Astrocyte of the hippocampus (primary cell): ENCODE measurements at places on chromosomes 2 and 18.

GRCh38 chr18:26777351-26778053 lies 88.0 kb downstream of the AQP4 start:
- peak; percentile 62 for DNase-seq

GRCh38 chr2:237900891-237901831 lies 41.7 kb downstream of the RAMP1 start:
- DNase-seq, result no peak

- DNase-seq, result peak; percentile 47
Measured at GRCh38 chr2:31227110-31227509, 6.8 kb upstream of the EHD3 start.

DNA sequence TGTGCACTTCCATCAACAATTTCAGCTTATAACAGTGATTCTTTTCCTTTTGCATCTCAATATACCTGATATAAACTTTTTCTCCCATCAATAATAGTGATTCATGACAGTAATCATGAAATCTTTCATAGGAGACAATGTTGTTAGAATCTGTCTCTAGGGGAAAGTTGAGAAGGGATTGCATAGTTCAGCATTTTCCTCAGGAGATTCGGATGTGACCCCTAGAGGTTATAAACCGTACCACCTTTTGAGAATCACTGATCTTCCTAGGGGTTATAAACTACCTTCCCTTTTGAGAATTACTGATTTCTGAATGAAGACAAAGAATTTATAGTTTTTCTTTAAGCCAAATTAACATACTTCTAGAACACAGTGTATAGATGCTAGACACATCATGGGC lies 53.0 kb upstream of the GALNT3 start:
- DNase-seq, result no peak

DNA sequence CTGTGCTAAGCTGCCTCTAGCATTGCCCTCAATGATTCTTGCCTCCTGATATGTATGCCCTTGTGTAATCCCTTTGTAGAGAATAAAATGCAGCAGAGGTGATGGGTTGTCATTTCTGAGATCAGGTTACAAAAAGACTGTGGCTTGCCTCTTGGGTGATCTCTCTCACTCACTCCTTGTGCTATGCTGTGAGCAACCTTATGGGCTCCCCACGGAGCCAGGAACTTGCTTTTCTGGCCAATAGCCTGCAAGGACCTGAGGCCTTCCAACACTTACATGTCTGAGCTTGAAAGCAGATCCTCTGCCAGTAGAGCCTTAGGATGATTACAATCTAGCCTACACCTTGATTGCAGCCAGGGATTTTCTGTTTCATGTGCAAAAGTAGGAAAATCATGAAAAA lies 123.1 kb upstream of the XIRP2 start:
- DNase-seq, result peak; percentile 8

DNA sequence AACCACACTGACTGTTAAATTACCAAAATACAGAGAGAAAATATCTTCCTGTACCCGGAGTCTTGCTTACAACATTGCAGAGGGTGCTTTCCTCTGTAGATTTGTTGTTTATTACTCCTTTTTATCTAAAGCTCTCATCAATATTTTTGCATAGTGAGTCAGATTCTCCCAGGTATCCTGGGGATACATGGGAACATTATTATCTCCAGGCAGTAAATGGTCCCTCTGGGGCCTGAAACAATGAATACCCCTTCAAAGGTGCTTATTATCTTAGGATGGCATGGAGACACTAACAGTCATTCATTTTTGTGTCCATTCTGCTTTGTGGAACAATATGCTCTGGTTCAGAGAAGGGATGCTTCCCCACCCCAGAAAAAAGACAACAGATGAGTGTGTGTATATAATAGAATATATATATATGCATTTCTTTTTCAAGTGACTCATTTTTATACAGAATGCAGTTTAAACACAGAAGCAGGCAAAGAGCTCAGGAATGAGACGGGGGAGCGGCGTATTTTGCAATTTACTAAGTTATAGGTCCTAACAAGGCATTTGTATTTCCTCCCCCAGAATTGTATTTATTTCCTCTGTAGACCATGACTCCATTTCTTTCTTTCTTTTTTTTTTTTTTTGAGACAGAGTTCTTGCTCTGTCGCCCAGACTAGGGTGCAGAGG lies 424.8 kb upstream of the ZEB2 start:
- DNase-seq, result no peak
